Left ventricle myocardium inferior (tissue), 1 donor: ENCODE measurements at places on chromosomes 3 and 15. TPM values are rescaled to one million over a fixed set of nuclear protein-coding genes. Genes with fewer than 3 reads are reported as not detected.

- no peak overlapping the region for H3K4me3 ChIP-seq
- H3K27me3 ChIP-seq: peaks cover 35% of the 10 kb centered on the region
- H3K27ac ChIP-seq: no peak overlapping the region
- H3K4me1 ChIP-seq: no peaks in the 10 kb centered on the region
- H3K36me3 ChIP-seq: no peaks in the 10 kb centered on the region
Measured at GRCh38 chr15:61828860-61829513, 231.3 kb downstream of the VPS13C start.

GRCh38 chr15:99635794-99636193 is 70.0 kb downstream of the MEF2A start:
- no peaks in the 10 kb centered on the region for H3K27me3 ChIP-seq
- no peak overlapping the region for H3K4me3 ChIP-seq
- peaks cover 73% of the 10 kb centered on the region for H3K4me1 ChIP-seq
- peaks cover 24% of the 10 kb centered on the region for H3K36me3 ChIP-seq
- H3K27ac ChIP-seq: no peak overlapping the region

The CSTA gene
- total RNA-seq: 0.74 TPM

The ATP10A gene
- total RNA-seq: 0.58 TPM

GRCh38 chr3:6878731-6879130 is 17.8 kb downstream of the GRM7 start:
- no peaks in the 10 kb centered on the region for H3K27me3 ChIP-seq
- no peak overlapping the region for H3K27ac ChIP-seq
- H3K4me3 ChIP-seq: no peak overlapping the region
- no peaks in the 10 kb centered on the region for H3K4me1 ChIP-seq
- no peaks in the 10 kb centered on the region for H3K36me3 ChIP-seq

GRCh38 chr3:110650741-110651140 is 420.9 kb upstream of the NECTIN3 start:
- no peaks in the 10 kb centered on the region for H3K36me3 ChIP-seq
- no peak overlapping the region for H3K27ac ChIP-seq
- H3K4me3 ChIP-seq: no peak overlapping the region
- no peak for DNase-seq
- no peaks in the 10 kb centered on the region for H3K27me3 ChIP-seq

The CRYGS gene
- total RNA-seq: 1.6 TPM

The CCR4 gene
- total RNA-seq: not detected

DNA sequence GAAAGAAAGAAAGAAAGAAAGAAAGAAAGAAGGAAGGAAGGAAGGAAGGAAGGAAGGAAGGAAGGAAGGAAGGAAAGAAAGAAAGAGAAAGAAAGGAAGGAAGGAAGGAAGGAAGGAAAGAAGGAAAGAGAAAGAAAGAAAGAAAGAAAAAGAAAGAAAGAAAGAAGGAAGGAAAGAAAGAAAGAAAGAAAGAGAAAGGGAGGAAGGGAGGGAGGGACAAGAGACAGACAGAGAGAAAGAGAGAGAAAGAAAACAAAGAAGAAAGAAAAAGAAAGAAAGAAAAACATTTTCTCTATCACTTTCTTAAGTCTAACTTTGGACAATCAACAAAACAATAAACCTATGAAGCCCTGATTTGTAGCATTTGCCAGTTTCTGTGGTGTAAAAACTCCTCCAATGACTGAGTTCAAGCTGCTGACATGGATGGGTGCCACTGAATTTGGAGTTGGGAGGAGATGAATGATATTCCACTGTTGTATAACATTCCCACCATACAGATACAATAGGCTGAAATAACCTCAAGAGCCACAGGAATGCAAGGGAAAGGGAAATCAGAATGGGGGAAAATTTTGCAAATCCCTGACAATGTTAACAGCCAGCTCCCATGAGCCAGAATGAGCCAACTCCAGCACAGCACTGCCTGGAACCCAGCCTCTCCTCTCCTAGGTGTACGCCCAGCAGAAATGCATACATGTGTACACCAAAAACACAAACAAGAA is 15.0 kb upstream of the RTP3 start:
- no peaks in the 10 kb centered on the region for H3K4me1 ChIP-seq
- no peaks in the 10 kb centered on the region for H3K27me3 ChIP-seq
- no peak overlapping the region for H3K27ac ChIP-seq
- DNase-seq: no peak
- H3K36me3 ChIP-seq: no peaks in the 10 kb centered on the region
